ENCODE measurements at places on chromosomes 6 and 20.

DNA sequence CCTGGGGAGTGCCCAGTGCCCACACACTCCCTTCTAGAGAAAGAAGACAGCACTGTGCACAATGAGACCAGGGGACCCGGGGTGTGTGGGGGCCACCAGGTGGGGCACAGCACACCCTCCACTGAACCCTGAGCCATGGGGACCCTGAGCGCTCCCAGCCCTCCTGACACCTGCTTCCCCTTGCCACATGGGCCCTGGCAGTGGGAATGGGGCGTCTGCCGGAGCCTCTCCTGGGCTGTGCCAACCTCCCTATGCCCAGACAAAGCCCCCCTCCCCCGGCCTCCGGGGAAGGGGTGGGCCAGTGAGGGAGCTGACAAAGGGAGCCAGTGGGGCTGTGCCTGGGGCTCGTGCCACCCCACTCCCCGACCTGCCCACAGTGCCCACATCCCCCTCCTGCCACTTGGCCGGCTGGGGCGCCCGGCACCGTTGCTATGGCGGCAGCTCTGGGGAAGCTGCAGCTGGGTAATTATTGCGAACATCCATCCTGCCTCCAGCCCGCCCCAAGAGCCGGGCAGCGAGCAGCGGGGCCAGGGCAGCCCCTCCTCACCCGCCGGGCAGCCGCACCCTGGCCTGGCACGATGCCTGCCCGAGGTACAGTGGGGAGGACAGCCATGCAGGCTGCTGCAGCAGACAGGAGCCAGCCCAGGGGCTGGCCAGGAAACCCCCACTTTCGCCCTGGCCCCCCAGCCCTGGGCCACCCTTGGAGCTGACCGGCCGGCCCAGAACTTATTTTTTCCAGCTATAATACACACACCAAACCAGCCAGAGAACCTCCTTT is 41.9 kb upstream of the NOL4L start:
- no peak for DNase-seq

DNA sequence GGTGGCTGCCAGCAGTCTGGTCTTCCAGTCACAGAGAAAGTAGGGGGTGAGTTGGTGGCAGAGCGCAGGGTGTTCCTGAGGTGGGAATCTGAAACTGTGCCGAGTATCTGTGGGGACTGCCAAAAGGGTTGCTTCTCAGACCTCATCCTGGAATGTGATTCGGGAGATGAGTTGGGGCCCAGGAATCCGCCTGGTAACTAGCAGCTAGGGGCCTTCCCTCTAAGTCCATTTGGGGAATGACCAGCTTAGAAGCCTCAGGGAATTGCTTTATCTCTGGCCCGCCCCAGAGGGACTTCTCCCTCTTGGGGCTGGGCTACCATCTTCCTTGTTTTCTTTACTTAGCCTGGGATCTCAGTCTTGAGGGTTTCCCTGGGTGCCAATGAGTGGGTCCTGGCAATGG is 49.6 kb downstream of the MOCS1 start:
- DNase-seq: no peak

DNA sequence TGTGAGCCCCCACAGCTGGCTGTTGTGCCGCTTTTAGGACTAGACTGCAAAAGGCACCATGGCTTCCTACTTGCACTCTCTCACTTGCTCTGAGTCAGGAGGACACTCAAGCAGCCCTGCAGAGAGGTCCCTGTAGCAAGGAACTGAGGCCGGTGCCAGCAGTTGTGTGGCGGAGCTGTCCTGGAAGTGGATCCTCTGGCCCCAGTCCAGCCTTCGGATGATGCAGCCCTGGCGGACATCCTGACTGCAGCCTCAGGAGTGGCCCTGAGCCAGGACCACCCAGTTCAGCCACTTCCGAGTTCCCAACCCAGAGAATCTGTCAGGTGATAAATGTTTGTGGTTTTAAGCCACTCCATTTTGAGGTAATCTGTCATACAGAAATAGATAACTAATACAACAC is 17.5 kb downstream of the CTCFL start:
- DNase-seq: peak; percentile 17

DNA sequence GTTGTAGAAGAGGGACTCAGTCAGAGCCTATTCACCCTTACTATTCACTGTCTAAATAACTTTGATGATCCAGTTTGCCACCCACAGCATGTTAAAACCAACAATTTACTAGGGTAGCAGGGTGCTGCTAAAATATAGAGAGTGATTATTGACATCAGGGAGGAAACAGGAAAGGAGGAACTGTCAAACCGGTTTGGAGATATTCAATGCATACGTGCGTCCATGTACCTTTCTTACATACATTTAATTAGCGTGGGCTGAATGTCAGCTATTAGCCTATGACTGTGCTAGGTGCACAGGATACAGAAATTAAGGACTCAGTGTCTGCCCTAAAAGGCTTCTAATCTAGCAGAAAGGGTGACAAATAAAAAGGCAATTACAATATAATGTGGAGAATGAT is 57.2 kb downstream of the IL20RA start:
- DNase-seq: no peak

DNA sequence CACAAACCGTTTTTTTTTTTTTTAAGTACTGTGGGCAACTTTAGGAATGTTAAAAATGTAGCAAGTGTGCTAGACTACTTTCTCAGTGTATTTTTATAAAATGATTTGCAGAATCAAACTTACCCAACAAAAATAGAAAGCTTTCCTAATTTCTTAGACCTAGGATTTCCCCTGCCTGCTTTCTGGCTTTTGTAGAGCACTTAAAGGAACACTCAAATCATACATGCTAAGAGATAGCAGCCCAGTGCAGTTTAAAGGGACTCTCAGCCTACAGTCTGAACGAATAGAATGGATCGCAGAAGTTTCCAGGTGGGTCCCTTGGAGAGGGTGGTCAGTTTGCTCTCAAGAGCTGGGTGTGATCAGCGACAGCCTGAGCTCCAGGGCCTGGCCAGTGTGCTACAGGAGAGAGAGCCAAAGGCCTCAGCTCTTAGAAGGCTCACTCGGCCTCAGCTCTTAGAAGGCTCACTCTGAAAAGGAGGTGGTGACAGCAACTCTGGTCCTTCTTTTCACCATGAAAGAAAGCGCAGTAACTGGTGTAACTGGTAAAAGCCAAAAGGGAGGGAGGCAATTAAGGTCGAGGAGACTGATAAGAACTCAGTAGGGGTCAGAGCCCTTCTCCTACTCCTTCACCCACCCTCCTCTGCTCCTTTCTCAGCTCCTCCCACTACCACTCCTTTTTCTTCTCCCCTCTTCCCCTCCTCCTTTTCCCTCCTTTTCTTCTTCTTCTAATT is 142.4 kb downstream of the ZFP64 start:
- no peak for DNase-seq

DNA sequence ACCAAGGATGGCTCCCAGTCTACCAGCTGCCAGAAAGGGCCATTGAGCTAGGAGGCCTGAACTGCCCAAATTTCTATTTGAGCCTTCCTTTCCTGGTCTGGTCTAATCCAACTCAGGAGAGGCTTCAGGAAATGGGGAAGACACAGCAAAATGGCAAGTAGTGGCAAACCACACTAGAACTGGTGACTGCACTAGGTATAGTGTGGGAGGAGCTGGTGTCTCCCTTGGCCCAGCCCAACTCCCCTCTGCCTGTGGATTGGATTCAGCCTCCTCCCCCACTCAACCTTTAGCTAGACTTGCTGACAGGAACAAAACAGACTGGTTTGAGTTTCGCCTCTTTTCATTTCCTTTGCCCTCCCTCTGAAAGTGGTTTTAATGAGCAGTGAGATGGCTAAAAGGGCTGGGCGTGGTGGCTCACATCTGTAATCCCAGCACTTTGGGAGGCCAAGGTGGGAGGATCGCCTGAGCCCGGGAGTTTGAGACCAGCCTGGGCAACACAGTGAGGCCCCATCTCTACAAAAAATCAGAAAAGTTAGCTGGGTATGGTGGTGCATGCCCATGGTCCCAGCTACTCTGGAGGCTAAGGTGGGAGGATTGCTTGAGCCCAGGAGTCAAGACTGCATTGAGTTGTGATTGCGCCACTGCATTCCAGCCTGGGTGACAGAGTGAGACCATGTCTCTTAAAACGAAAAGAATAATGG is 17.5 kb downstream of the MRPS18A start:
- DNase-seq: no peak

DNA sequence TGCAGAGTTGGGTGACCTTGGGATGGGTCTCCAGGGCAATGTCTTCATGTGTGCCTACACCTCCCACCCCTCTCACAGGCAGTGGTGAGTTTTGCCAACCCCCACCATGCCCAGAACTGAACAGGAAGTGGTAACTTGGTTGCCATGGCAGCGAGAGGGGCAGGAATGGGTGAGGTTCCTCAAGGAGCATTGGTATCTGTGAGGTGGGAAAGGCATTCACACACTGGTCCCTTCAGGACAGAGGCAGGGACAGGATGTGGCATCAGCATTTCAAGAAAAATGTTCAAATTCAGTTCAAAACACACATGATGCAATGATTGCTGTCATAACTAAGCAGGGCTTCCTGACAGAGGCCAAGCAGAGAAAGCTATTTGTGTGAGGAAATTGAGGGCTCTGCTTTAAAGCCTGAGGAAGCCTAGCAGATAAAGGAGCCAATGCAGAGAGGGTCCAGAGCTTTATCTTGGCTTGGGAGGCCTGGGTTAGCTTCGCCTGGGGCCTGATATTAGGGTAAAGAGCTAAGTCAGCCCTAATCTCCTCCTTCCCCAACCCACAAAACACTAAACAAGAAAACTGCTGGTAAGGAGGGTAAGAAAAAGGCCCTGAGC is 551 bp downstream of the TREML2 start:
- no peak for DNase-seq

DNA sequence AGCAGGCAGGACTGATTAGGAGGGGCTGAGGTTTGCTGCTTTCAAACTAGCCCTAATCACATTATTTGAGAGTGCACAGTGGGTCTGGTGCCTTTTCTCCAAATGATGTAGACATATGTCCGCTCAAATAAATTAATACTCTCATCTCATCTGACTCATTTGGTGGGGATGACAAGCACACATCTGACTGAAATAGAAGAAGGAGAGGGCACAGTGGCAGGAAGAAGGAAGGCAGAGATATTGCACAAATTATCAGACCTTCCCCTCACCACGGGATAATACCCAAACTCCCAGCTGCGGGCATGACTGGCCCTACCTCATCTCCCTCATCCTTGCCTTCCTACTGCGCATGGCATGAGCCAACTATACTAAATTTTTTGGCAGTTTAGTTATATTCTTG is 33.9 kb upstream of the TNFRSF21 start:
- DNase-seq: no peak

DNA sequence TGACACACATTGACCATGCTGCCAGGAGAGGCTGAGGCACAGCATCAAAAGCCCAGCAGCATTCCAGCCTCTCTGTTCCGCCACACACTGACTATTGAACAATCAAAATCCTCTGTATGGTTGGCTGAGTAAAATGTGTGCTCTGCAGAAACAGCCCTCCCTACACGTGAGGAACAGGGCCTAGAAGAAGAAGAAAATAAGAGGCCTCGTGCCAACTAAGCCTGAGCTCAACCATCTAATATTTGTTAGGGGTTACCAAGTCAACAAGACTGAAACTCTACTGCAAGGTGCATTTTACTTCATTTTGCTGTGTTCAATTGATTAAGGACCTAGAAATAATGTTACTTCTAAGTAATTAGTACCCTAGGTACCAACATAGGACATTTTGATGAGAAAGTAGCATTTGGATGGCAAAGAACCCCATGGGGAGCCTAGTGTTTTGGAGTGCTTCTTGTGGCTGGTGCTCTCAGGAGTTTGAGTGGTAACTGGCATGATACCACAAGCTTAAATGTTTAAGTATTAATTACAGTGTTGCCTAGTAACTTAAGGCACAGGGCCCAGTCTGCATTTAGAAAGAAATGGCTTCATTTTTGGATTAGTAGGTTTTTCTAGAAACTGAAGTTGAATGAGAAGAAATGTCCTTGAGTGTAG is 146.6 kb upstream of the PLN start:
- no peak for DNase-seq

GRCh38 chr6:136306466-136306865 is 16.8 kb upstream of the BCLAF1 start:
- no peak for DNase-seq

DNA sequence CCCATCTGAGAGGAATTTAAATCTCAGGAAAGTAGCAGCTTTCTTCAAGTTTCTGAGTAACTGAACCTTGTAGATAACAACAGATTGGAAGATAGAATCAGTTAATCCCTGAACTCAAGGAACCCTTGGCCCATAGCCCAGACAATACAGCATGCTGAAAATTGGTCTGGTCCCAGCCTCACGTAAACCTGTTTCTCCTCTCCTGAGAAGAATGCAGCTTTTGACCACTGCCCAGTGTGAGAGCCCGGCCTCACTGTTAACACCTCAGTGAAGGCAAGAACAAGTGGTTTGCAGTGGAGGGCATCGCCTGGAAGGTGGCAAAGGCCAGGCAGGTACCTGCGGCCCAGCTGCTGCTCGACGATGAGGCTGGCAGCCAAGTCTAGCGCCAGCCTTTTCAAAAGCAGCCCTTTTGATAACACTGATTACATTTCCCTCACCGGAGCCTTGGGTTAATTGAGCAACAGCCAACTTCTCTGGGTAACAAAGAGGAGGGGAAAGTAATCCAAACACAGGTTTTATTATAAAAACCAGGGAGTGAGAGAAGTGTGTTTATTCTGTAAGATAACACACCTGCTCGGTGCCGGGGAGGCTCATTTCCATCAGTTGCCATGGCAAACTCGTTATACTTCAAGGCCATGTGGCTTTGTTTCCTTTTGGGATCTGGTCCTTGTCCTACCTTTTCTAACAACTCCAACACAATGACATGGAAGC is 54.0 kb downstream of the TRAF3IP2 start:
- DNase-seq: peak; percentile 63

DNA sequence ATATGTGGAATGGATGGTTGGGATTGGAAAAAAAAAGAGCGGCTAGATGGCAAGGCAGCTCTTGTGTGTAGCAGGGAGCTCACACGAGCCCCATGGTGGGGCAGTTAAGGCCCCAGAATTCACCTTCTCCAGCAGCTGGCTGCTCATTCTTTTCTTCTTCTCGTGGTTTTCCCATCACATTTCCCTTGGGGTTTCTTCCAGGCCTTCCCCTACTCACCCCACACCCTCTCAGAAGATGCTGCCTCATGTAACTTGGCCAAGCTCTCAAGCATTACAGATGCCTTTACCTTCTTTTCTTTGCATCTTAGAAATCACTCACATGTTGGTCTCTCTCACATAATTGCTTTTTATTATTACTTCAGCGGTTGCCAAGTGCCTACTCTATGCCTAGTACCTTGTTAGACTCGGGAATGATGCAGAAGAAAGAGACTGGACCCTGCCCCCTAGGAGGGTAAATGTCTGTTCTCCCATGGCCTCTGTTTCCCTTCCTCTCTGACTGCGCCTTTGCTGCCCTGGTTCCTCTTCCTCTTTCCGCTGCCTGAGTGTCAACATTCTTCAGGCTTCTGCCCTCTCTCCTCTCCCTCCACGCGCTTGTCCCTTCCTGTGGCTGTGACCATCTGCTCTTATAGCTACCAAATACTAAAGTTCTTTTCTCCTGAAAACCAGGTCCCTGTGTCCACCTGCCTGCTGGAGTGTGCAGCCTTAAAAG is 28.6 kb downstream of the PPARD start:
- DNase-seq: peak; percentile 75

GRCh38 chr6:28771401-28772267 is 152.2 kb downstream of the TRIM27 start:
- DNase-seq: no peak
